ENCODE measurements at places on chromosomes 1 and 21. TPM values are rescaled to one million over a fixed set of nuclear protein-coding genes. Genes with fewer than 3 reads are reported as not detected.

DNA sequence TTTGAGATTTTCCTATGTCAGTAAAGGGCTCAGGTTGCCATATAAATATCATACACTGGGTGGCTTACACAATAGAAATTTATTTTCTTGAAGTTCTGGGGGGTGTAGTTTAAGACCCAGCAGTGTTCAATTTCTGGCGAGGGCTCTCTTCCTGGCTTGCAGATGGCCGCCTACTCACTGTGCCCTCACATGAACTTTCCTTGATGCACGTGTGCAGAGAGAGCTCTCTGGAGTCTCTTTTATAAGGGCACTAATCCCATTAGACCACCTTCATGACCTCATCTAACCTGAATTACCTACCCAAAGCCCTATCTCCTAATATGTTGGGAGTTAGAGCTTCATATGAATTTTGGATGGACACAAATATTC lies 21.1 kb downstream of the TMEM51 start:
- DNase-seq = no peak

DNA sequence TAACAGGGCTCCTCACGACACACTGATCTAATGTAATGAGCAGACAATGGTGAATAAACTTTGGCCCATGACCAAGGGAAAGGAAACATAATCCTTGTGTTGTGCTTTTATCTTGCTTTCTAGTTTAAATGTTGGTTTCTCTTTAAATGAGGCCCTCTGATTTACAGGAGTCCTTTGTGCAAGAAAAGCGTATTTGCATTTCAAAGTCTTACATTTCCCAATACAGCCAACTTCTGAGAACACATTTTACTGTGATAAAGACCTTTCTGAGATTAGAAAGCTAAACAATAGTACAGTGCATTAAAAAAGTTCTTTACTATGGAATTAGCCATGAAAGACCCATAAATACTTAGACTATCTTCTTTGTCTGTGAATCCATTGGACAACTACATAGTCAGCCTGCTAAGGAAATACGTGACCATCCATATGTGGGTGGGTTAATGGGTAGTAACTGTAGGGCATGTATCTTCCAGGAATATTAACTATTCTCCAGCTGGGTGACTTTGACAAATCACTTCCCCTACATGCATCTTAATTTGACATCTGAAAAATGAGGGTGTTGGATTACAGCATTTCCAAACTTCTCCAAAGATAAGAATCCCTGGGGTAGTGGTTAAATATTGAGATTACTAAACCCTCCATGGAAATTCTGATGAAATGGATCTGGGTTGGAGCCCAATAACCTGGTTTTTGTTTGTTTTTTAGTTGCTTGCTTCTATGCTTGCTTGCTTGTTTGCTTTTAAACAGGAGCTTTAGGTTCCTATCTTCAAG lies 50.3 kb upstream of the USP1 start:
- no peak for DNase-seq

GRCh38 chr21:18155508-18156193 lies 89.0 kb upstream of the CHODL start:
- DNase-seq = no peak

DNA sequence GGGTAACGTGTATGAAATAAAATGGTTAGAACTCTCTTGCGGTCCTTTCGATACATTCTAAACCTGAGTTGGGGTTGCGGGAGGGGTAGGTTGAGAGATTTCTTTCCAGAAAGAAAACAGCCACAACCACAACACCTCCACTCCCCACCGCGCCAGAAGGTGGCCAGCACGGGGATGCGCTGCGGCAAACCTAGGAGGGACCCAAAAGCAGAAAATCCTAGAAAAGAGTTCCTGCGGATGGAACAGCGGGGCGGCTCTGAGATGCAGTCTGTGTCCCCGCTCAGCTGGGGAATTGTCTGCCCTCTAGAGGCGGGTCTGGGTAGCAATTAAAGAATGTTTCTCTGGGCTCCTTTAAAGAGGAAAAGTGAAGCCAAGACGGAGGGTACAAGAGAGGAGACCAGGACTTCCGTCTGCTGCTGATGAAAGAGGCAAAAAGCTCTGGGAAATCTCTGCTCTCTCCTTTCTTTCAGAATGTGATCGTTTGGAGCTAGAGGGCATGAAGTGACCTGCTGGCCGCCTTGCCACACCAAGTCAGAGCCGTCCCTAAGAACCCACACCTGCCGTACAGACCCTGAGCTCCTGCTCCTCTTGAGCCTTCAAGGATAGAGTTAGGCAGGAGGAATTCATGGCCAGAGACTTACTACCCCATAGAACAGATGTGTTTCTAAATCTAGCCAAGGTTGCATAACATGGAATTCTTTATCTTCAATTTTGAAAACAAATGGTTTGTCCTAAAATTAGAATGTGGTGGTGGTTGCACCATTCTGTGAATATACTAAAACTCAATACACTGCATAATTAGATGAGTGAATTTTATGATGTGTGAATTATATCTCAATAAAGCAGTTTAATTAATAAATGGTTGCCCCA lies 46.5 kb upstream of the COA6 start:
- peak; percentile 45 for DNase-seq

The OR2M3 gene
- polyA plus RNA-seq = 0.02 TPM

DNA sequence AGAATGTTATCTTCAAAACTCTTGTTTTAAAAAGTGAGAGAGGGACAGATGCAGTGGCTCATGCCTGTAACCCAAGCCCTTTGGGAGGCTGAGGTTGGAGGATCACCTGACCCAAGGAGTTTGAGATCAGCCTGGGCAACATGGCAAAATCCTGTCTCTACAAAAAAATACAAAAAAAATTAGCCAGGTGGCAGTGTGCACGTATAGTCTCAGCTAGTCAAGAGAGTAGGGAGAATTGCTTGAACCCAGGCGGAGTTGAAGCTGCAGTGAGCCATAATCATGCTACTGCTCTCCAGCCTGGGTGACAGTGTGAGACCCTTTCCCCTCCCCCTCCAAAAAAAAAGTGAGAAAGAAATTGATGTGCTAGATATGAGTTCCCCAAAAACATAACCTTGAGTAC lies 131.0 kb downstream of the KCNT2 start:
- no peak for DNase-seq
